Sigmoid colon (tissue), 7 donors: ENCODE measurements at places on chromosomes 1 and 21. TPM values are rescaled to one million over a fixed set of nuclear protein-coding genes. Genes with fewer than 3 reads are reported as not detected.

IL22RA1 gene
- polyA plus RNA-seq, result 11.8 TPM

FALEC gene
- 0.35 TPM for polyA plus RNA-seq

PCNX2 gene
- 2.1 TPM for polyA plus RNA-seq

C4BPB gene
- polyA plus RNA-seq, result 6.0 TPM

IQGAP3 gene
- polyA plus RNA-seq, result 11.2 TPM

CR2 gene
- polyA plus RNA-seq, result 0.60 TPM

S100A7A gene
- not detected for polyA plus RNA-seq

GJC2 gene
- polyA plus RNA-seq, result not detected

DNA sequence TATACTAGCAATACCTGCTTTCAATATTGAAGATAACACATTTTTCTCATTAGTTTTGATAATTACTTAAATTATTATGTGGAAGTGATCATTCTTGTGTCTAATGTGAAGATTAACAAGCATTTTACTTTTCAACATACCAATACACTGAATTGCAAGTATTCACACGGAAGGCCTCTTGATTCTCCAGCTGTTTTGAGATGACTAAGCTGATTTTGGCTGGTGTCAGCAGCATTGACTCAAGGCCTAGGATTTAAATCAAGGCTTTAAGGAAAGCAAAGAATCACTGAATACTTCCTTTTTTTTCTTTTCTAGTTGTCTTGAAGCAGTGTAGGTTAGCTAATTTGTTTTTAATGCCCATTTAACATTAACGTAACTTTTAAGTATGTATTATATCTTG lies 373.7 kb downstream of the SRGAP2C start:
- H3K4me1 ChIP-seq, result no peaks in the 10 kb centered on the region
- H3K27ac ChIP-seq, result no peak overlapping the region
- H3K27me3 ChIP-seq, result no peaks in the 10 kb centered on the region
- no peaks in the 10 kb centered on the region for H3K36me3 ChIP-seq

DNA sequence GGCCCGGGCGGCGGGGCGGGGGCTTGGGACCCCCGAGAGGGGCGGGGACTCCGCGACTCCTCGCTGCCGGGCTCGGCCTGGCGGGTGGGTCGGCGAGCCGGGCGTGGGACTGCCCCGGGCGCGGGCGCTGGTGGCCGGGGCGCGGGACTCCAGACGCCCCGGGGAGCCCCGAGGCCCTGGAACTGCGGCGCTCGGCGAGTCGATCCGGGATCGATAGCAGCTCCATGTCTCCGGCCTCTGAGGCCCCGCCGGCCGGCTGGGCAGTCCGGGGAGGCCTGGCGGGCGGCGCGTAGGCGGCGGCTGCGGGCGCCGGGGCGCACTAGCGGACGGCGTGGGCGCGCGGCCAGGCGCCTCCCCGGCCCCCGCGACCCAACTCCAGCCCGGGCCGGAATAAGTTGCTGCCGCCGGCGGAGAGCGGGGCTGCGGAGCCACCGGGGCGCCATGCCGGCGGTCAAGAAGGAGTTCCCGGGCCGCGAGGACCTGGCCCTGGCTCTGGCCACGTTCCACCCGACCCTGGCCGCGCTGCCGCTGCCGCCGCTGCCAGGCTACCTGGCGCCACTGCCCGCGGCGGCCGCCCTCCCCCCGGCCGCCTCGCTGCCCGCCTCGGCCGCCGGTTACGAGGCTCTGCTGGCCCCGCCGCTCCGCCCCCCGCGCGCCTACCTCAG lies 400 bp downstream of the SAMD11 start:
- H3K27ac ChIP-seq, result peak overlapping the region; percentile 48
- peaks cover 26% of the 10 kb centered on the region for H3K27me3 ChIP-seq
- peaks cover 2% of the 10 kb centered on the region for H3K4me1 ChIP-seq
- DNase-seq, result no peak
- H3K36me3 ChIP-seq, result no peaks in the 10 kb centered on the region

DNA sequence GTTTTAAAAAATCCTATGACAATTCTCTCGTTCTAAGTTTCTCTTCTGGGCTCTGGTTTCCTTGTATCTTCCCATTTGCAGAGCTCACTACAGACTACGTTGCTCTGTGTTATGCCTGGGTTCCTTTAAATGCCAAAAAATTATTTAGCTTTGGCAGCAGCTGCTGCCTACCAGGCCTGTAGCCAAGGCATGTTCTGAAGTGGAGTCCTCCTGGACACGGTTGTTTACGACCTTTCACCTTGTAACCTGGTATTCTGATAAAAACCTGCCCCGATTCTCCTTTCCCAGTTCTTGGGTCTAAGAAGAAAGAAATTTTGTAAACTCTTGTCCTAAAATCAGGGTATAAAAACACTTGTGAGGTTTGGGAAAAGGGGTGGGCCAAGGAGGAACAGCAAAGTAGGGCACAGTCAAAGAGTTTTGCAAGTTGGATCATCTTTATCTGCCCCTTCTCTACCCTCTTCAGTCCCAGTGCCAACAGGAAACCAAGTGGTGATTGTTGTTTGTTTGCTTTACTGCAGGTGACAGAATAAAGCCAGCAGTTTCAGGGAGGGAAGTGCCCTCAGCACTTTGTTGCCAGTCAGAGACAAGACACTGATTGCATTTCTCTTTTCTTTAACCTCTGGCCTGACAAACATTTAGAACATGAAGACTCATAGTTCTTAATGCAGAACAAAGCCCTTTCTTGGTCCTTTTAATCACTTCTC lies 3.1 kb upstream of the TXNIP start:
- no peaks in the 10 kb centered on the region for H3K27me3 ChIP-seq
- peak overlapping the region; percentile 91 for H3K4me3 ChIP-seq
- H3K36me3 ChIP-seq, result peaks cover 16% of the 10 kb centered on the region
- H3K27ac ChIP-seq, result peak overlapping the region; percentile 94
- peaks cover 36% of the 10 kb centered on the region for H3K4me1 ChIP-seq

DNA sequence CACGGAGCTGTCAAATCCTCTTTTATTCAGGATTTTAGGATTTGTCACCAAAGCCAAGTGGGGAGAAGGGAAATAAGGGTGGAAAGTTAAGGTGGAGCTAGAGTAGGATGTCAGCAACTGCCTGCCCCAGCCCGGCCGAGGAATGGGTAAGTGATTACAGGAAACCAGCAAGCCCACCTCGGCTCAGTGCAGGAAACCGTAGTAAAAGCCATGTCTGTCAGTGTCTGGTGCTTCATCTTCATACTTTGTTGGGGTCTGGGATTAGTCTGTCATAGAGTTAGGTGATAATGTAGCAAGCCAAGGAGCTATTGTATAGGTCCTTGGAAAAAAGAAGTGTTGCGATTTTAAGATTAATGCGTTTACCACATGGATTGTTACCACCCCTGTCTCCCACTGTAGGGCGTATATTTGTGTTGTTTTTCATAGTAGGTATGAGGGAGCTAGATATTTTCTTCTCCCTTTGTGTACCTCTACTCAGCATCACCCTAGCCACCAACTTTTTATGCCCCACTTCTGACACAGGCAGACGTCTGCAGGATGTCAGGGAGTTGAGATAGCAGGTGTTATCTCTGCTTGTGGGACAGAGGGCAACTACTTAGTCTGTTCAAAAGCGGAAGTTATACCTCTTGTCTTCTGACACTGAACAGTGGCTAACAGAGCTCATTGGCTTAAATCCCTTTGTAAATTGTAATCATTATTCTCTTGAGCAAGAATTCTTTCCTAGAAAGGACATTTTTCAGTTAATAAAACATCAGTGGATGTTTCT lies 253.7 kb downstream of the HHAT start:
- no peak overlapping the region for H3K27ac ChIP-seq
- no peak overlapping the region for H3K4me3 ChIP-seq
- H3K27me3 ChIP-seq, result no peaks in the 10 kb centered on the region
- DNase-seq, result no peak
- H3K4me1 ChIP-seq, result peaks cover 5% of the 10 kb centered on the region

GRCh38 chr1:220221670-220222069 lies 50.6 kb downstream of the RAB3GAP2 start:
- H3K27ac ChIP-seq, result no peak overlapping the region
- no peak overlapping the region for H3K4me3 ChIP-seq
- no peaks in the 10 kb centered on the region for H3K36me3 ChIP-seq
- no peak for DNase-seq
- peaks cover 24% of the 10 kb centered on the region for H3K4me1 ChIP-seq

- no peak overlapping the region for H3K27ac ChIP-seq
- H3K27me3 ChIP-seq, result no peaks in the 10 kb centered on the region
- H3K4me1 ChIP-seq, result peaks cover 4% of the 10 kb centered on the region
- DNase-seq, result no peak
- H3K4me3 ChIP-seq, result no peak overlapping the region
Measured at GRCh38 chr1:163090321-163090945, 21.3 kb downstream of the RGS4 start.

DNA sequence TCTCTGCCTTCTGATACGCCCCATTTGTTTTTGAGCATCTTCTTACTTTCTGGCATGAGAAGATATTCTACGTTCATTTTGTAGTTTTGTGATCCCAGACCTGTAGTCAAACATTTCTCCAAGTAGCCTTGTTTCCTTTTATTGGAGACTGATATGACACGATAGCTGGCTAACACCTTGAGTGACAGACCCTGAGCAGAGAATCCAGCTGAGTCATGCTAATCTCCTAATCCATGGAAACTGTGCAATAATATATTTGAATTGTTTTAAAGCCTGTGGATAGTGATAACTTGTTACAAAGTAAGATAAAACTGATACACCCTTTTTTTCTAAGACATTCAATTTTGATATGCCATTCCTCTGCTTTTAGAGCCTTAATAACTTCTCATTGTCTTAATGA lies 1.2 kb upstream of the IFI44L start:
- H3K4me3 ChIP-seq, result peak overlapping the region; percentile 39
- no peaks in the 10 kb centered on the region for H3K27me3 ChIP-seq
- H3K27ac ChIP-seq, result peak overlapping the region; percentile 74
- H3K4me1 ChIP-seq, result no peaks in the 10 kb centered on the region
- no peaks in the 10 kb centered on the region for H3K36me3 ChIP-seq

DNA sequence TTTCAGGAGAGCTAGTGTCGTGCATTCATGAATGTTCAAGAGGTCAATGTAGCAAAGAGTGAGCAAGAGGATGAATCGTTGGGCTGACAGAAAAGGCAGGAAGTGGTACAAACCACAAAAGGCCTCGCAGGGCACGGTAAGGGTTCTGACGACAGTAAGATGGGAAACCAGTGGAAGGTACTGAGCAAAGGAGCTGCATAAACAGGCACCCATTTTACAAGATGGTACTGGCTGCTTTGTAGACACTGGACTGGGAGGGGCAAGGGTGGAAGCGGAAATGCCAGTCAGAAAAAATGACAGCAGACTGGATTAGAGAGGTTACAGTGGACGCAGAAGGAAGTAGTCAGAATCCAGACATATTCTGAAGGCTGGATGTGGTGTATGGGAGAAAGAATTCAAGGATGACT lies 123.5 kb downstream of the PTPN14 start:
- H3K27ac ChIP-seq, result no peak overlapping the region
- DNase-seq, result no peak
- no peak overlapping the region for H3K4me3 ChIP-seq
- H3K27me3 ChIP-seq, result no peaks in the 10 kb centered on the region
- H3K4me1 ChIP-seq, result peaks cover 4% of the 10 kb centered on the region
- H3K36me3 ChIP-seq, result no peaks in the 10 kb centered on the region

DNA sequence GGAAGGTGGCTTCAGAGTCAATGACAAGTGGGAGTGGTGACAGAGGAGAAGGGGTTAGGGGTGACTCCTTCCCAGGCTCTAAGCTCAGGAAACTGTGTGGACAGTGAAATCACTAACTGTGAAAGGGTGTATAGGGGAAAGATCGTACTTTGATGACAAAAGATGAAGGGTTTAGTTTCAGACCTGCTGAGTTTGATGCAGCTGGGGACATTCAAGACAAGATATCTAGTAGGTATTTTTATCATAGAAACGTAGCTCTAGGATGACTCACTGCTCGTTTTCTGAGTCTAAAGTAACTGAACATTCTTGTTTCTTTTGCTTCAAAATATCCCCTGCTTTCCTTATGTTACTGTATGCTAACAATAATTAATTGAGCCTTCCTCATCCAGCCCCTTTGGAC lies 149.0 kb downstream of the PCP4 start:
- no peaks in the 10 kb centered on the region for H3K27me3 ChIP-seq
- H3K4me1 ChIP-seq, result peaks cover 5% of the 10 kb centered on the region
- no peak for DNase-seq
- H3K36me3 ChIP-seq, result no peaks in the 10 kb centered on the region
- no peak overlapping the region for H3K27ac ChIP-seq
- H3K4me3 ChIP-seq, result no peak overlapping the region

GRCh38 chr1:43280692-43281091 lies 4.7 kb downstream of the C1orf210 start:
- no peaks in the 10 kb centered on the region for H3K4me1 ChIP-seq
- H3K36me3 ChIP-seq, result no peaks in the 10 kb centered on the region
- no peak overlapping the region for H3K27ac ChIP-seq

GRCh38 chr1:42017259-42017658 lies 98.5 kb upstream of the HIVEP3 start:
- DNase-seq, result no peak
- H3K4me1 ChIP-seq, result no peaks in the 10 kb centered on the region
- no peak overlapping the region for H3K4me3 ChIP-seq
- H3K27ac ChIP-seq, result no peak overlapping the region
- no peaks in the 10 kb centered on the region for H3K27me3 ChIP-seq
- H3K36me3 ChIP-seq, result no peaks in the 10 kb centered on the region

DNA sequence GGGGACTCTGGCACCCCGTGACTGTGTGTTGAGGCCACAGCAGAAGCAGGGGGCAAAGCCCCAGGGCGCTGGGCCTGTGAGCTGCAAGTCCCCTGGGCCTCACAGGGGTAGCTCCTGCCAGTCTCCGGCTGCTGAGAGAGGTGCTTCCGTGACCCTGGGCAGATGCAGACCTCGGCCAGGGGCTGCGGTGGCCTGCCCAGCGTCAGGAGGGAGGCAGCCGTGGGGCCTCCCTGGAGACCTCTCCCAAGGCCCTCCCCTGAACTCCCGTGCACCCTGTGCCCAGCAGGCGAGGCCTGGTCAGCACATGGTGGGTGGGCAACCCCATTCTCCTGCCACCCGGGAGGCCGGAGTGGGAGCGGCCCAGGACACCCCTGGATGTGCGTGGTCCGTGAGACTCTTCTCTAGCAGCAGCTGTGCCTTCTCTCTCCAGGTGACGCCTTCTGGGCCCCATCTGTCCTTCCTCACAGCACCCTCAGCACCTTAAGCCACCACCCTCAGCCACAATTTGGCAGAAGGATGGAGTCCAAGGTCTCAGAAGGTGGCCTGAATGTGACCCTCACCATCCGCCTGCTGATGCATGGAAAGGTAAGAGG lies 85.7 kb upstream of the COL6A1 start:
- H3K27me3 ChIP-seq, result peaks cover 8% of the 10 kb centered on the region
- no peak for DNase-seq

- no peaks in the 10 kb centered on the region for H3K36me3 ChIP-seq
- peaks cover 4% of the 10 kb centered on the region for H3K4me1 ChIP-seq
- no peaks in the 10 kb centered on the region for H3K27me3 ChIP-seq
- DNase-seq, result no peak
- no peak overlapping the region for H3K27ac ChIP-seq
Measured at GRCh38 chr1:184225283-184226099, 161.3 kb upstream of the C1orf21 start.

- H3K36me3 ChIP-seq, result peaks cover 23% of the 10 kb centered on the region
- H3K27ac ChIP-seq, result no peak overlapping the region
- H3K27me3 ChIP-seq, result no peaks in the 10 kb centered on the region
- DNase-seq, result no peak
- H3K4me1 ChIP-seq, result no peaks in the 10 kb centered on the region
- no peak overlapping the region for H3K4me3 ChIP-seq
Measured at GRCh38 chr1:227093309-227093708, 153.2 kb downstream of the COQ8A start.
